ENCODE measurements at places on chromosomes 1 and 21. TPM values are rescaled to one million over a fixed set of nuclear protein-coding genes. Genes with fewer than 3 reads are reported as not detected.

Gene NPL
- 2.1 TPM for total RNA-seq

Gene KMO
- total RNA-seq: 0.56 TPM

Gene IGFN1
- 0.28 TPM for total RNA-seq

Gene SMCP
- total RNA-seq: not detected

Gene MPL
- total RNA-seq: not detected

Gene SRGAP2C
- total RNA-seq: 27.6 TPM

Gene FAM43B
- total RNA-seq: not detected

Gene INTS11
- 34.1 TPM for total RNA-seq

Gene OR2AJ1
- total RNA-seq: not detected

Gene TMEM240
- total RNA-seq: 1.5 TPM

Gene SYT6
- total RNA-seq: not detected

Gene GBP4
- 2.3 TPM for total RNA-seq

Gene MSTO1
- 18.0 TPM for total RNA-seq

Gene MTR
- total RNA-seq: 36.8 TPM

Gene MYOG
- not detected for total RNA-seq

Gene INSRR
- not detected for total RNA-seq

Gene HENMT1
- 4.2 TPM for total RNA-seq

Gene S100A7
- total RNA-seq: not detected

Gene VAV3
- total RNA-seq: 0.38 TPM

Gene LCE3E
- not detected for total RNA-seq

Gene ERG
- total RNA-seq: 0.56 TPM

Gene C21orf58
- total RNA-seq: 6.9 TPM

Gene RGS13
- not detected for total RNA-seq

Gene CRNN
- not detected for total RNA-seq

Gene HRNR
- not detected for total RNA-seq

Gene PTGFRN
- 74.1 TPM for total RNA-seq

Gene PTPN7
- total RNA-seq: not detected

Gene AK4
- total RNA-seq: 98.2 TPM

Gene KLHDC9
- 0.28 TPM for total RNA-seq

Gene TSPAN1
- total RNA-seq: 0.56 TPM

Gene CRYZ
- total RNA-seq: 52.9 TPM

Gene PPIH
- 20.6 TPM for total RNA-seq

Gene C4BPB
- total RNA-seq: not detected

Gene AJAP1
- total RNA-seq: under 0.01 TPM

Gene RAB3B
- 38.3 TPM for total RNA-seq

Gene PLD5
- total RNA-seq: not detected

Gene SEMA4A
- total RNA-seq: 0.19 TPM

Gene IQGAP3
- 2.8 TPM for total RNA-seq

Gene LRRC40
- total RNA-seq: 20.6 TPM

Gene ARHGEF16
- 0.38 TPM for total RNA-seq

Gene IGSF3
- 0.85 TPM for total RNA-seq

Gene DCDC2B
- not detected for total RNA-seq

Gene PGBD5
- under 0.01 TPM for total RNA-seq

Gene IL12RB2
- not detected for total RNA-seq

Gene SRM
- 14.4 TPM for total RNA-seq

Gene CFHR2
- total RNA-seq: not detected

Gene LRRC8B
- 2.5 TPM for total RNA-seq

Gene FMO3
- 12.1 TPM for total RNA-seq

Gene BSND
- not detected for total RNA-seq

Gene GRIK3
- not detected for total RNA-seq

Gene SPOCD1
- total RNA-seq: 44.0 TPM

Gene SPRR2E
- total RNA-seq: not detected

Gene NRDC
- total RNA-seq: 121 TPM

Gene VASH2
- not detected for total RNA-seq

Gene CLCNKB
- under 0.01 TPM for total RNA-seq

Gene CDC14A
- 2.7 TPM for total RNA-seq

Gene GSTM5
- total RNA-seq: 3.9 TPM

All from regular cardiac myocyte (primary cell).